ENCODE measurements at places on chromosomes 4 and X.

DNA sequence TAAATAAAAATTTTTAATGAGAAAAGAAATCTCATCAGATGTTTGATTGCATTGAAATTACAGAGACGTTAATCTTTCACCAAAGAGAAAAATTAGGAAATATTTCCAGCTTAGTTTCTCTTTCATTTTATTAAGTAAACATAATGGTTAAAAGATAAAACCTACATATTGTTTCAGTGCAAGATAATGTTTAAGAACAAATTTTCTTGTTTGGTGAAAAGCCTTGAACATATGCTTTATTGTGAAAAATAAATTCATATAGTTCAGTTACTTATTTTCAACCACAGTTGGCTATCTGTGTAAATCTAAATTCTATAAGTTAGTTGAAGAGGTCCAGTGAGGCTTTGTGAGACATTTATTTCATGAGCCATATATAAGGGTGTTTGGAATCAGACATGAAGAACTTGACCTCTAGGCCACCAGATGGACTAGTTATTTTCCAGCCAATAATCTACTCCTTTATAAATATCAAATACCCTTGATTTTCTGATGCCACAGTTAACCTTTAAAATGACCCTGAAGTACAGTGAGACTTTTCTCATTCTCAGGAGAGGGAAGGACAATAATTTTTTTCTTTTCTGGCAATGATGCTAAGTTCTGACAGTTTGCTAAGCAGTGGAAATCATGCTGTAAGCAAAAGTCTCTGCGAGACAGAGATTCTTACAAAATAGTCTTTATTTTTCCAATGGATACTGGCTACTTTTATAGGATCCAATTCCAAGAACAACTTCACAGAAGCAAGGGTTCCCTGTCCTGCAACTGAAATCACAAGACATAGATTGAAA lies 2.5 kb downstream of the ARSJ start:
- DNase-seq = no peak

DNA sequence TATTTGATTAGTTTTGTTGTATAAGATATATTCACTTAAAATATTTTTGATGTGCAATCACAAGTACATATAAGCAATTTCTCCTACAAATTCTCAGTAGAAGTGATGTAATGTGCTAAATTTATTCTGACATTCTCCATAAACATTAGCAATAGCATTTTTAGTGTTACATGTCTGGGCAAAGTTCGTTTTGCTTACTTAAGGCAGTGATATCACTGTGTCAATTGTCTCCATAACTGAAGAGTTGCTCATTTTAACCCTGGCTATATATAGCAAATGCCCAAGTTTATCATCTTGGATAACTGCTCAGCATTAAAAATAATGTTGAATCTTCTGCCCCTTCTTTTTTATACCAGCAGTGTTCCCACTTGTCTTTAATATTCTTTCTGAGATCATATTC lies 340.0 kb upstream of the NDST4 start:
- DNase-seq = no peak

DNA sequence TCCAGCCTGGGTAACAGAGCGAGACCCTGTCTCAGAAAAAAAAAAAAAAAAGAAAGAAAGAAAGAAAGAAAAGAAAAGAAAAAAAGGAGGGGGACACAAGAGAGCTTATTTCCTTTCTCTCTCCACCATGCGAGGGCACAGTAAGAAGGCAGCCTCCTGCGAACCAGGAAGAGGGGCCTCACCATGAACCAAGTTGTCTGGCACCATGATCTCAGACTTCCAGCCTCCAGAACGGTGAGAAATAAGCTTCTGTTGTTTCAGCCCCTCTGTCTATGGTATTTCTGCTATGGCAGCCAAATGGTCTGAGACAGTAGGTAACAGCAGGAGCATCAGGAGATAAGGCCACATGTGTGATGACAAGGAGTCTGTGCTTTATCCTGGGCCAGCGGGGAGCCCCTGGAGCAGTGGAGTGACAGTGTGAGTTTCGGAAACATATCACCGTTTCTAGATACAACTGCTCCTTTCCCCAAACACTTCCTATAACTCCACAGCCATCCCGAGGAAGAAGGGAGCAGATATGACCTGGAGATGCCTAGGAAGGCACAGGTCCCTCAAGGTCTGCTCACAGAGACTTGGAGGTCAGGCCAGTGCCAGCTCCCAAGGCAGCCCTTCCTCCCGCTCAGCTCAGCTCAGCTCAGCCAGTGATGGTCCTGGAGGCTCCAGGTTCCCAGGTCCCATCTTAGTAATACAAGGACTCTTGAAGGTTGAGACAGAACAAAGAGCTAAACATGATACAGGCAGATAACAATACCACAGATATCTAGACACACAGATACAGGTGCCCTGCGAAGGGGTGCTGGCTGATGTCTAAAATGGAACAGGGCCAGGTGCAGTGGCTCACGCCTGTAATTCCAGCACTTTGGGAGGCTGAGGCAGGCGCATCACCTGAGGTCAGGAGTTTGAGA lies 17.7 kb downstream of the JAKMIP1 start:
- no peak for DNase-seq

DNA sequence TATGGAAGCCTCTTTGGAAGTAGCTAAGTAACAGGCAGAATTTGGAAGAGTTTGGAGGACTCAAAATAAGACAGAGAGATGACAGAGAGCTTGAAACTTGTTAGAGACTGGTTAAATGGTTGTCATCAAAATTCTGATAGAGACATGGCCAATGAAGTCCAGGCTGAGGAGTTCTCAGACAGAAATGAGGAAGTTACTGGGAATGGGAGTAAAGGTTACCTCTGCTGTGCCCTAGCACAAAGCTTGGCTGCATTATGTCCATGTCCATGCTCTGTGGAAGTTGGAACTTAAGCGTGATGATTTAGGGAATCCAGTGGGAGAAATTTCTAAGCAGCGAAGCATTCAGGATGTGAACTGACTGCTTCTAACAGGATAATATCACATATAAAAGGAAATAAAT lies 146.2 kb upstream of the NDST4 start:
- DNase-seq = no peak

DNA sequence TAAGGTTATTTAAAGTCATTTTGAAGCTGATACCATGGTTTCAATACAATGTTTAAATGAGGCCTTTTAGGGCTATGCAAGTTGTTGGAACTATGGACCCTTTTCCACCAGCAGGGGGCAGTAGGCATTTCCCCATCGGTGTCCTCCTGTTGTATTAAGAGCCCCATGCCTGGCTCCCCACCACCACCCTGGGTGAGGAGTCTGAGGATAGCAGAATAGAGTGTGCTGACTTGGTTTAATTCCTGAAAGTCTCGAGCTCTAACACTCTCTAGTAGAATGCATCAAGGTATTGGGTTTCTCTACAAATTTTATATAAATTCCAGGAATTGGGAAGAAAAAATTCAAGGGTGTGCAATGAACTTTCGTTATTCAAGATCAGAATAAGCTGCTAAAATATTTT lies 234.8 kb upstream of the JADE1 start:
- no peak for DNase-seq

DNA sequence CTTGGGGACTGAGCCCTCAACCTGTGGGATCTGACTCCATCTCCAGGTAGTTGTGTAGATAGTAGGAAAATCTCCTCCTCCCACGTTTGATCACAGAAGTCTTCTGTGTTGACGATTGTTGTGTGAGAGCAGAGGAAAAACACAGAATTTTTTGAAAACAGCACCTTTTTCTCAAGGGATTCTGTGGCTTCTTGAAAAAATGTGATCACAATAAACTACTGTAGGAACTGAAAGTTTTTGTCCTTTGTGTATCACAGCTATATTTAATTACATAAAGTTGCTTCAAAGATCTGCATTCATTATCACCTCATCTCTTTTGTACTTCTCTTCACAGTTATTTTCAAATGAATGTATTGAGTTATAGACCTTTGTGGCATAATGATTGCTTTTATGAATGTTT lies 85.1 kb downstream of the AFF1 start:
- DNase-seq = no peak

DNA sequence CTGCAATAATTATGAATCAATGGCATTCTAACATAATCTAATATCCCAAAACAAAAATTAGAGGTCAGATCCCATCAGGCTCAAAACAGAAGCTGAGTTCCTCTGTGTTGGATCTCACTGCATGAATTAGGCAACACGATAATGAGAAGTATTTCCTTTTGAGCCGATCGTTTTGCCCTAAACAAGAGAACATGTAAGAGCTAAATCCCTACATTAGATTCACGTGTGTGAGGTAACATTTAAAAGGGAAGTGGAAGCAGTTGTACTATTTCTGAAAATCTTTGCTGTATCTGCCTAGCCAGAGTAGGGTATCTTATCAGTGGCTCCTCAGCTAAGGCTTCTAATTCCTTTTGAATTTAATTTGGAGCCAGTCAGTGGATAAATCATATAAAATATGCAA lies 115.6 kb downstream of the C4orf51 start:
- no peak for DNase-seq

- DNase-seq = no peak
Observed at GRCh38 chrX:149949743-149950436, 11.6 kb upstream of the EOLA2 start.
